ENCODE measurements at places on chromosomes 5 and 9. TPM values are rescaled to one million over a fixed set of nuclear protein-coding genes. Genes with fewer than 3 reads are reported as not detected.
A peak's percentile ranks its signal among the peaks of the same experiment; 100 is the strongest.

The FSTL4 gene
- 0.06 TPM for total RNA-seq

The SLC6A3 gene
- total RNA-seq, result not detected

The BAAT gene
- total RNA-seq, result not detected

The KCNIP1 gene
- total RNA-seq, result 0.09 TPM

The UBAC1 gene
- 60.2 TPM for total RNA-seq

The GNA14 gene
- total RNA-seq, result 0.21 TPM

DNA sequence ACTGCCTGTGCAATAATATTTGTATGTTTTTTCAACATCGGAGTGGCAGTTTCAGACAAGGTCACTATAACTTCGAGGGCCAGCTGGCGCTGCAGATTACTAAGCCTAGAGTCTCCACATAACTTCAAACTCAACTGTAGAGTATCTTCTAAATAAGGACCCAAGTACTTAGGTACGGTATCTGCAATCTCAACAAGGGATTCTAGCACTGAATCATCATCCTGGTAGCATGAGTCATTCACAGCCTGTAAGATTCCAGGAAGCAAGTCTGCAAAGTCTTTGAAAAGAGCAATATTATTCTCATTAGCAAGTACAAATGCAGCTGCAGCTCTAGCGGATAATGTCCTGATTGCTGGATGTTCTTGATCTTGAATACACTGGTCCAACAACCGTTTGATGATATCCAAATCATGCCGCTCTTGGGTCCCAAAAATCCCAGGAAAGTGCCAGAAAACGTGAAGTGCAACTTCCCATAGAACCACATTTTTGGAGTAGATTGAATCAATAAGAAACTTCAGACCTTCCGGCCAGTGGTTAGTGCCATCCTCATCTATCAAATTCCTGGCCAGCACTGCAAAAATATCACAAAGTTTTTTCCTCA, 654 bp downstream of the RANBP6 start:
- H3K4me3 ChIP-seq, result peak overlapping the region; percentile 52
- peaks cover 8% of the 10 kb centered on the region for H3K36me3 ChIP-seq
- no peaks in the 10 kb centered on the region for H3K27me3 ChIP-seq

DNA sequence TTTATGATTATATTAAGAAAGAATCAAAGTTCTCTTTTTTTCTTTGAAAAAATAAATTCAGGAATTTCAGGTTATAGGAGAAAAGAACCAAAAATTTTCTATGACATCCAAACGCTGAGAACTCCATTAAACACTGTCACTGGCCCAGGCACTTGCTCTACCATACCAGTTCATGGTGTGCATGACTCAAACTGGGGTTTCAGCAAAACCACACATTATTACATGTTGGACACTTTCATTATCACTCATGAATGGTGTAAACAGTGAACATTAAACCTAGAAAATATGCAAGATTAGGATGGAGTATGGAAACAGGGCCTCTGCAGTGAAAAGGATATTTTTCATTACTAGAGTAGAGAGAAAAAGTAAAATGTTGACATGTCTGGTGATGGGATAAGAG, 369.9 kb upstream of the FAM174A start:
- H3K27ac ChIP-seq, result no peak overlapping the region
- no peaks in the 10 kb centered on the region for H3K36me3 ChIP-seq
- H3K27me3 ChIP-seq, result no peaks in the 10 kb centered on the region
- no peak overlapping the region for H3K4me3 ChIP-seq
- H3K4me1 ChIP-seq, result no peaks in the 10 kb centered on the region
- DNase-seq, result no peak

DNA sequence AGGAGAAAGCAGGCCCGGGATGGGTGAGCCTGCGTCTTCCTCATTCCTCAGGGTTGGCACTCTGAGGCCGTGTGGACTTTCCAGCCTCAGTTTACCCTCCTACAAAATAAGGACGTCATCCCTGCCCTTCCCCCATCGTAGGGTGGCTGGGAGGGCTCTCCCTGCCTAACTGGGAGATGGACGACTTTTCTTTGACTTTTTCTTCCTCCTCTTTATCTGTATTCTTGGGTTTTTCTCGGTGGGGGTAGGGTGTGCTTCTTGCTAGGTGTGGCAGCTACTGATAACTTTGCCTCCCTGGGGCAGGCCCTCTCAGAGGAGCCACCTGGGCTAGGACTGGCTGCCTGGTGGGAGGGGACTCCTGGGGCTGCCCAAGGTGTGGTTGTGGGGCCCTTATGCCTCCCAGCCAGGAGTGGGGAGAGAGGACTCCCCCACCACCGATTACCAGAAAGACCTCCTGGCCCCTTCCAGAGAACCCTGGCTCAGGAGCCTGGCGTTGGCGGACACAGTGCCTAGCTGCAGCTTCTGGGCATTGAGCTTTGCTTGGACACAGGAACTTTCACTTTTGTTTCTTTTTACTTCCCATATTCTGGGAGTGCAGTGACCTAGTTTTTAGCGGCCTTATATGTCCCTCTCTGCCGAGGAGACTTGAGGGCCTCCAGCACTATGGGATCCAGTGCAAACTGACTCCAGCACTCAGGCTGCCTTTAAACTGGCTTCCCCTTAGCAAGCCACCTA, 6.1 kb downstream of the GLIPR2 start:
- H3K27me3 ChIP-seq, result peaks cover 18% of the 10 kb centered on the region
- no peak overlapping the region for H3K4me3 ChIP-seq
- no peaks in the 10 kb centered on the region for H3K4me1 ChIP-seq
- DNase-seq, result no peak
- no peak overlapping the region for H3K27ac ChIP-seq
- no peaks in the 10 kb centered on the region for H3K36me3 ChIP-seq

GRCh38 chr5:68749631-68750030, 344.2 kb upstream of the SLC30A5 start:
- no peaks in the 10 kb centered on the region for H3K27me3 ChIP-seq
- no peaks in the 10 kb centered on the region for H3K36me3 ChIP-seq
- no peak overlapping the region for H3K4me3 ChIP-seq
- no peak overlapping the region for H3K27ac ChIP-seq
- no peak for DNase-seq

- peak overlapping the region; percentile 35 for H3K27ac ChIP-seq
- peak overlapping the region; percentile 92 for H3K4me3 ChIP-seq
These were observed 2.2 kb downstream of the FBXL7 start for GRCh38 chr5:15502208-15502607.

GRCh38 chr9:75592586-75592985, 297.9 kb upstream of the PCSK5 start:
- no peaks in the 10 kb centered on the region for H3K4me1 ChIP-seq
- no peak overlapping the region for H3K4me3 ChIP-seq
- no peaks in the 10 kb centered on the region for H3K36me3 ChIP-seq

Measured in cardiac muscle cell (in vitro differentiated cells and primary cell).